Tongue (tissue), 3 donors: ENCODE measurements at places on chromosomes 12 and 14. TPM values are rescaled to one million over a fixed set of nuclear protein-coding genes. Genes with fewer than 3 reads are reported as not detected.

The FAM181A gene
- total RNA-seq = 0.31 TPM

DNA sequence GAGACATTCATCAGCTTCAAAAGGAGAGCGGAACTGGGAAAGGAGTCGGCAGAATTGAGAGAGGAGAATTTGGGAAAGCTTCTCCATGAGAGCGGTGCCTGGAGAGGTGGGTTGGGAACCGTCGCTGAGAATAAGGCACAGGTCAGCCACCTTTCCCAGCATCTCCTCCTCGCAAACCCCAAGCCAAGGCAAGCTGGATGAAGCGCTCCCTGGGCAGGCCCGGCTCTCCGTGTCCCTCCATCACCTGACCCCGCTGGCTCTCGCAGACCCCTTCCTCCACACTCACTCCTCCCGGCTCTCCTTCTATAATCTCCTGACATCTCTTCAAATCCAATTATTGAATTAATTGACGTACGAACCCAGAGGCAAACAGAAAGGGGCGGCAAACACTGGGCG lies 18.9 kb upstream of the ATP5MC2 start:
- DNase-seq = no peak

The ESRRB gene
- total RNA-seq = 8.0 TPM

The VRTN gene
- total RNA-seq = not detected

DNA sequence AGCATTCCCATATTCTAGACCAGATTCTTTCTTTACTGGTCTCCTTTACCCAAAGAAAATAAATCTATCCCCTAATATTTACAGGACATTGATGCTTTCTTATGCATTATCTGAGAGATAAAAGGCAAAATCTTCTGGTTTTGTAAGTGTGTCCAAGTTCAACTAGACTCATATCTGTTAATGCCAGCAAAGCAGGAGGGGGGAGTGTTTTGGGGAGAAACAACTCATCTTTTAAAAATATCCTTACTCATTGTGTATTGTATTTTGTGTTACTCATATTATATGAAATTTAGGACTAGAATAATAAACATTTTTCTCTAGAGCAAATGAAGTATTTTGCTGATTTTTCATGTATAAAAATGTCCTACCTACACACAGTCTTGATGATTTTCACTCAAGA lies 54.8 kb downstream of the SAMD4A start:
- DNase-seq = no peak

GRCh38 chr12:84929501-84929900 lies 16.9 kb upstream of the SLC6A15 start:
- no peak for DNase-seq

The PRPH gene
- 5.2 TPM for total RNA-seq
